ENCODE measurements at places on chromosomes 1 and 21.

DNA sequence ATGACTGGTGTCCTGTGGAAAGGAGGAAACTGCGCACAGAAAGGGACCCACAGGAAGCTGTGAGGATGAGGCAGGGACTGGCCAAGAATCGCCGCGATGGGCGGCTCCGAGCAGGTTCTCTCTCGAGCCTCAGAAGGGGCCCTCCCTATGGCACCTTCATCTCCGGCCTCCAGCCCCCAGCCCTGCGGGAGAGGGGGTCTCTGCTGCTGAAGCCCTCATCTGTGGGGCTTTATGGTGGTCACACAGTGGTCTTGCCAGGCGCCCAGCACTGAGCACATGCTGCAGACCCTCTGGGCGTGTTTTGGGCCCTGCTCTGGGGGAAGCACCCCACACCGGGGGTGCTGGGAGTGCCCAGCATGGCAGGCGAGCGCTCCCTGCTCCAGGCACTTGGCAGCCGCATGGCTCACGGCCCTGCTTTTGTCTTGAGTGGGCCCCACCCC lies 86.6 kb upstream of the ACTRT2 start:
- DNase-seq = no peak

GRCh38 chr1:77543822-77544448 lies 138.5 kb downstream of the ZZZ3 start:
- peak; percentile 48 for DNase-seq

DNA sequence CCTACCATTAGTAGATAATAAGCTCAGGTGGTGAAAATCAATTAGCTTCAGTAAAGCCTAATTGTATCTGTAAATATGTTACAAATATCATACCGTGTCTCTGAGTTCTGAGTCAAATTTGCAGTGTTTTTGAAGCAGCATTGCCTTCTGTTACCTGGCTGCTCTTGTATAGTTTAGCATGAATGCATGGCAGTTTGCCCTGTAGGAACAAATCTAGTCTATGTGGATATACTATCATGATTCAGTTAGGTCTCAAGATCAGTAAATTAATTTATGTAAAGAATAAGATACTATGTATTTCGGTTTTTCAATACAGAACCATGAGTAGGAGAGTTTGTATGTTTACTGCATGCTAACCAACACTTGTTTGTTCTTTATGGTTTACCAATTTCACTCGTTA lies 240.6 kb upstream of the C1orf105 start:
- no peak for DNase-seq

- no peak for DNase-seq
Observed at GRCh38 chr1:30753660-30754123, 3.9 kb downstream of the LAPTM5 start.

- no peak for DNase-seq
Observed at GRCh38 chr1:110208916-110209645, 1.0 kb upstream of the KCNC4 start.

- no peak for DNase-seq
Observed at GRCh38 chr1:103239034-103239433, 130.7 kb upstream of the COL11A1 start.

GRCh38 chr21:42347601-42348327 lies 3.0 kb downstream of the TFF2 start:
- DNase-seq = no peak

DNA sequence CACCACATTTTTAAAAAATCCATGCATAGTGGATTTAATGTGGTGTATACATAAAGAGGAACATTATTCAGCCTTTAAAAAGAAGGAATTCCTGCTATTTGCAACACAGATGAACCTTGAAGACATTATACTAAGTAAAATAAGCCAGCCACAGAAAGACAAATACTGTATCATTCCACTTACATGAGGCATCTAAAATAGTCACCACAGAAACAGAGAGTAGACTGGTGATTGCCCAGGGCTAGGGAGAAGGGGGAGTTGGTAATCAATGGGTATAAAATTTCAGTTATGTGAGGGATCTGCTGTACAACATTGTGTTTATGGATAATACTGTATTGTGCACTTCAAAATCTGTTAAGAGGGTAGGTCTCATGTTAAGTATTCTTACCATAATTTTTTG lies 10.0 kb downstream of the FAM163A start:
- no peak for DNase-seq

GRCh38 chr1:89262643-89263042 lies 10.0 kb downstream of the GBP5 start:
- DNase-seq = no peak

- DNase-seq = no peak
Observed at GRCh38 chr1:6168947-6169586, 11.1 kb downstream of the CHD5 start.

DNA sequence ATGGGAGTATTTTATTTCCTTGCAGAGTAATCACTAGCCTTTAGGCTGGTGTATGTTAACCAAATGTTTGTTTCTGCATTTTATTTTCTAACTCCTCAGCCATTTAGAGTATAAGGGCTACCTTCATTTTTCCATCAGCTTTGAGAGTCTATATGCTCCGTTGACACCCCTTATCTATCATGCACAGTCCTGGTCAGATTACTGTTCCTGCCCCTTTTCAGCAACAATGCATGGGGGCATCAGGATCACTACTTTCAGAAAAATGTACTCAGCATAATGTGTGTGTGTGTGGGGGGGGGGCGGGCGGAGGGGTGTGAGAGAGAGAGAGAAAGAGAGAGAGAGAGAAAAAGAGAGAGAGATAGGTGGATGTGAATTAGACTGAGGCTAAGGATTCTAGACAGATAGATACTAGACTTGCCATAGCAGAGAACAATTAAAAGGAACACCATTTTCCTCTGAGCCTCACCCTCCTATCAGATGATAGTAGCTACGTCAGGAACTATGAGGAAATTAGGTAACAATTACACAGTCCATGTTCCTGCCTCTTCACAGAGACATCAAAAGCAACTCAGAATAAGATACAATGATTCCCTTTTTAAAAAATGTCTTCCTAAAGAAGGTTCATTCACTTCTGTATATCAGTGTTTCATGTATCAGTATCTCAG lies 40.8 kb downstream of the FCER1A start:
- DNase-seq = no peak

Data from NCI-H1694 treated with DMSO at 0.1 percent for 48 hours (cell line).